Activated T-cell treated with anti-CD3 and anti-CD28 coated beads for 48 hours (primary cell): ENCODE measurements at places on chromosomes 2 and 18.

- DNase-seq, result no peak
These were observed 2.3 kb upstream of the MAB21L4 start for GRCh38 chr2:240898108-240898730.

DNA sequence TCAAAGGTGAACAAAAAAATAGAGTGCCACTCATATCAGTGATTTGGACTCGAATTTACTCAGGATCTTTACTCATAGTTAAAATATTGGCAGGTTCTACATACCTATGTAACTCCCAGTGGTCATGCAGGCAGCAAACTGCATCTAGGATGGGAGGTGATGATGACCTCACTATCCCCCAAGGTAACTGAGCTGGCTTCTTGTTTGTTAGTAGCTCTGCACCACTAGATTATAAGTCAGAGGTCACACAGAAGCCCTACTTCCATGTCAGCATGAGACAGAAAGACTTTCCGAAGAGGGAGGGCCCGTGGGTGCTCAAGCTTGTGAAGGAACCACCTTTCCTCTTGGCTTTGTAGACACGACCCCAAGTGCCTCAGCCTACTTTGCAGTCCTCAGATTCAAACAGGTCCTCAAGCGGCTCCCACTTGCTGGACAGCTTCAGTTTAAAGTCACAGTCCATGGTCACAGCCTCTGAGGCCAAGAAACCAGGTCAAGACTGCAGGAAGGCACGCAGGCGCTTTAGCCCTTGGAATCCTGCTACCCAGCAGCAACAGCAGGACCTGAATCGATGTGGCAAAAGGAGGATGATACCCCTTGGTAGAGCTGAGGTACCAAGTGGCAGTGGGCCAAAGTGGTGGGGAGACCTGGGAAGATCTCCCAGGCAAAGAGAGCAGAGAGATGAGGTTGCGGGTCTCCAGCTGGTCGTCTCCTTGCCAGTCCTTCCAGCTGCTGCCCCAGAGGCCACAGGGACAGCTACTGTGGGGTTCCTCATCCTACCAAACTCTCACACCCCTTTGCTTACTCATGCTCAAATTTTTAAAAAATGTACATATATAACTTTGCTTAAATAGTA lies 4.3 kb downstream of the NTSR2 start:
- DNase-seq, result no peak

- DNase-seq, result no peak
These were observed 1130.2 kb downstream of the DSC3 start for GRCh38 chr18:29912351-29912750.

DNA sequence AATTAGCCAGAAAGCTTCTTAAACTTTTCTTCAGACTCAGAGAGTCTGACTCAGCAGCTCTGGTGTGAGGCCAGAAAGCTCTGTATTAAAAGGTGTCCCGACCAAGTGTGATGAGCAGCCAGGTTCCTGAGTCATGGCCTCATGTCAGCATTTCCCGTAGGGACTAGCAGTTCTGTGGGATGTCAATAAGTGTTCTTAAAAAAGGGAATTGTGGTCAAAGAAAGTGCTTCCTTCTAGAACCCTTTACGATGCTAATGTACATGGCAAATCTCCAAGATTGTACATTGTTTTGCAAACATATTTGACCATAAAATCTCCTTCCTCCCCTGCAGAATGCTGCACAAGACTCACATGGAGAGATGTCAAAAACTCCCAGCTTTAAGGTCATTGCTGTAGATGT lies 80.1 kb downstream of the PLA2R1 start:
- no peak for DNase-seq

DNA sequence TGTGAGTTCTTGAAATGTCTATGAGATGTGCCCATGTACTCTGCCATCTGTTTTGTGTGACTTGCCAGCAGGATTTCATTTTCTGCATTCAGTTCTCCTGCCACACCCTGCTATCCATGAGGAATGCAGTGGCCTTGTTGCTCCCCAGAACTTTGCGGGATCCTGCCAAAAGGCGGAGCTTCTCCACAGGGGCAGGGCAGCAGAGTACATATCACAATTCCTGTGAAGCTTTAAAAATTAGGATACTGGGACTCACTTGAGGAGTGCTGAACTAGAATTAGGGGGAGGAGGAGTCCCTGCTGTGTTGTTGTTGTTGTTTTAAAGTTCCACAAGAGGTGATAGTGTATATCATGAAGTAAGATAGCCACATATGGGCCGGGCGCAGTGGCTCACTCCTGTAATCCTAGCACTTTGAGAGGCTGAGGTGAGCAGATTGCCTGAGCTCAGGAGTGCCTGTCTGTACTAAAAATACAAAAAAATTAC lies 76.4 kb downstream of the TANC1 start:
- DNase-seq, result no peak

GRCh38 chr2:240269886-240270285 lies 129.4 kb upstream of the OTOS start:
- DNase-seq, result no peak

- DNase-seq, result no peak
These were observed 715.1 kb upstream of the SLC8A1 start for GRCh38 chr2:41167014-41167413.

DNA sequence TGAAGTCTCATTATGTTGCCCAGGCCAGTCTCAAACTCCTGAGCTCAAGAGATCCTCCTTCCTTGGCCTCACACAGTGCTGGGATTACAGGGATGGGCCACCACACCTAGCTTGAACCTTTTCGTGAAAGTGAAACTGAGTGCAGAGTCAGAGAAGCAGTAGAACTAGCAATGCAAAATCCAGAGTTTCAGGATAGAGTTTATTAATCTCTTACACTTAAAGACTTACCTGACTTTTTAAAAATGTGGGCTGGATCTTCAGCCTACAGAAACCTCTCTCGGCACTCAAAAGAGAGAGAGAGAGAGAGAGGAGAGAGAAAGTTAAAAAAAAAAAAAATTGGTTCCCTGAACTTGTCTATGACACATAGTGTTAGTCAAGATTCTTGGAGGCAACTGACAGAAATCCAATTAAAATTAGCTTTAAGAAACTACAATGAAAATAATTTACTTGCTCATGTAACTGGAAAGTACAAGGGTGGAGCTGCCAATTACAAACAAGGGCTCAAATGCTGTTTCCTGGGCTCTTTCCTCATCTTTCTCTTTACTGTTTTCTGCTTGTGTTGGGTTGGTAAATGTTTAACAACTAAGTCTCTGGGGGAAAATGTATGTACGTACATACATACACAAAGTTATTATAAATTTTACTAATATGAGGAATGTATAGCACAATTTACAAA lies 98.1 kb upstream of the CERS6 start:
- DNase-seq, result no peak

DNA sequence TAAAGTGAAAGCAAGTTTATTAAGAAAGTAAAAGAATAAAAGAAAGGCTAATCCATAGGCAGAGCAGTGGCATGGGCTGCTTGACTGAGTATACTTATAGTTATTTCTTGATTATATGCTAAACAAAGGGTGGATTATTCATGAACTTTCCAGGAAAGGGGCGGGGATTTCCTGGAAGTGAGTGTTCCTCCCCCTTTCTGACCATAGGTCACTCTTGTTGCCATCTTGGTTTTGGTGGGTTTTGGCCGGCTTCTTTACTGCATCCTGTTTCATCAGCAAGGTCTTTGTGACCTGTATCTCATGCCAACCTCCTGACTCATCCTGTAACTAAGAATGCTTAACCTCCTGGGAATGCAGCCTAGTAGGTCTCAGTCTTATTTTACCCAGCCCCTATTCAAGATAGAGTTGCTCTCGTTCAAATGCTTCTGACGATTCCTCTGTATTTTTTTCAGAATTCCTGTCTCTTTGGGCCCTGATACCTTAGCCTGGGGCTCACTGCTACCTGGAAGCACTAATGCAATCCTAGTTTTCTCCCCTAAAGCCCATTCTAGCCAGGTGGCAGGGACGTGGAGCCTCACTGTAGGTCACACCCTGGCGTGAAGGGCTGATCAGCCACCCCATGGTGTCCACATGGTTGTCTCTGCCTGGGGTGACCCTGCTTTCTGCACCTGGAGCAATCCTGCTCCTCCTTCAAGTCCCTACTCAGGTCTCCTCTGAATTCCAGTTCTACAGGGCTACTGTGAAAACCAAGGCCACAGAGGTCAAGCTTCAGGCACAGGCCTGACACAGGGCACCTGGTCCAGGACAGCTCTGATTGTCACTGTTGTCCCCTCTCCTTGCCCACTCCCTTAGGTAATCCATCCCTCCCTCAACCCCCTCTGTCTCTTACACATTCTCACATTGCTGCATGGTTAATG lies 6.0 kb upstream of the SLC35F6 start:
- no peak for DNase-seq

- no peak for DNase-seq
These were observed 109.9 kb upstream of the EPC2 start for GRCh38 chr2:148534416-148535204.

DNA sequence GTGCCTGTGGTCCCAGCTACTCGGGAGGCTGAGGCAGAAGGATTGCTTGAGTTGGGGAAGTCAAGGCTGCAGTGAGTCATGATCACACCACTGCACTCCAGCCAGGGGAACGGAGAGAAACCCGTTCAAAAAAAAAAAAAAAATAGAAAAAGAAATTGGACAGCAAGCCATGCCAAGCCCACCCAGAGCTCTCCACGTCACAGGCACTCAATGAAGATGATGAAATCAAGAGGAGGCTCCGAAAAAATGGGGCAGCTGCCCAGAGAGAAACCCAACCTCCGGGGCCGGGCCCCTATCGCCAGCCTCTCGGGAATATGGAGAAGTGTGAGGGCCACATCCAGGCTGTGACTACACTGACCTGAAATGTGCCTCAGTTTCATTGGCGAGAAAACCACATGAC lies 40.0 kb downstream of the BIN1 start:
- no peak for DNase-seq

DNA sequence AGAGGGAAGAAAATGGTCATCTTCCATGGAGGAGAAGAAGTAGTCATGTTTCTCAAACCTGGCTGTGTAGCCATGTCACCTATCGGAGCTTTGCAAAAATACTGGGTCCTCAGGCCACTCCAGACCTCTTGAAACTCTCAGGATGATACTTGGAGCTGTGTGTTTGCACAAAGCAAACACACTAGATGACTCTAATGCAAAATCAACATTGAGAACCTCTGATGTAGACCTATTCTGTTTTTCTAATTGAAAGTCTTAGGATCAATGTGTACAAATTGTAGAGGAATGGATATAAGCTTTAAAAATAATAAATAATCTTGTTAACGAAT lies 444.3 kb downstream of the RND3 start:
- DNase-seq, result no peak

- no peak for DNase-seq
These were observed 65.0 kb downstream of the NOL4 start for GRCh38 chr18:34159691-34160185.

DNA sequence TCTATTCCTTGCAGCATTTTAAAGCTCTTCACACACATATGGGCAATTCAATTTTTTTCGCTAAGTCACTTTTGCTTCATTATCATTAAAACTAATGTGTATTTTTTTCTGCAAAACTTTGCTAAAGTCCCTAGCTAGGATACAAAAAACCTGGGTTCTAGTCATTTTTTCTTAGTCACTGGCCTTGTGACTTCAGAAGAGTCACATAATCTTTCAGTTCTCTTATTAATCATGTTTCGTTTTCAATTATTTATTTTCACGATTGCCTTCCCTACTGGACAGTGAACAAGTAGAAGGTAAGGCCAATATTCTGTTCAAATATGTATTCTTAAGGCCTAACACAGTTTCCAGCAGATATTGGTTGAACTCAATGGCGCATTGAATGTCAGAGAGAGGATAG lies 60.9 kb upstream of the CYRIA start:
- no peak for DNase-seq

DNA sequence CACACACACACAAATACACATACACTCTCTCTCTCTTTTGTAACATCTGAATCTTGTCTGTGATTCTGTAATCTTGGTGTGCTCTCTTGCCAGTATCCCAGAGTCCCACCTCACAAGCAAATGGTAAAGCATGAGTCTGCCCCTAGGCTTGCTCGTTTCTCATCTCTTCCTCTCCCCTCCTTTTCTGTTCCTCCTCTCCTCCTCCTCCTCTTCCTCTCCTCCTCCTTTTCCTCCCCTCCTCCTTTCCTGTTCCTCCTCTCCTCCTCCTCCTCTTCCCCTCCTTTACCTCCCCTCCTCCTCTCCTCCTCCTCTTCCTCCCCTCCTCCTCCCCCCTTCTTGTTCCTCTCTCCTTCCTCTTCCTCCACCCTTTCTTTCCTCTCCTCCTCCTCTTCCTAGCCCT lies 59.0 kb downstream of the TNFRSF11A start:
- DNase-seq, result no peak

DNA sequence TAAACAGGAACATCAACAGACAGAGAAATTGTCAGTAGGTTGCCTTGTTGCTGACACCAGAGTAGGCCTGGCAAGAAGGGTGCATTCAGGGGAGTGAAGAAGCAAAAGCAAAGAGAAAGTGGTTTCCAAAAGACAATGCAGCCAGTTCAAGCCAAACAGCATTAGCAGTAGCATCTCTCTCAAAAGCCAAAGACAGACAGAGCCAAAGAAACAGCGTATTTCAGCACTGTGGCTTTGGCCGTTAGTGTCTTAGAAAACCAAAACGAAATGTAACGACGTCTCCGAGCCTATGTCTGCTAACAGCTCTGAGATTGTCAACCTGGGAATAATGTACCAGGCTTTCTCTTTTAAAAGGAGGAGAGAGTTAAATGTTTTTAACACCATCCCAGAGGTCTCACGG lies 178.6 kb downstream of the NRP2 start:
- no peak for DNase-seq

- no peak for DNase-seq
These were observed 417.1 kb downstream of the HRH4 start for GRCh38 chr18:24877546-24877945.

DNA sequence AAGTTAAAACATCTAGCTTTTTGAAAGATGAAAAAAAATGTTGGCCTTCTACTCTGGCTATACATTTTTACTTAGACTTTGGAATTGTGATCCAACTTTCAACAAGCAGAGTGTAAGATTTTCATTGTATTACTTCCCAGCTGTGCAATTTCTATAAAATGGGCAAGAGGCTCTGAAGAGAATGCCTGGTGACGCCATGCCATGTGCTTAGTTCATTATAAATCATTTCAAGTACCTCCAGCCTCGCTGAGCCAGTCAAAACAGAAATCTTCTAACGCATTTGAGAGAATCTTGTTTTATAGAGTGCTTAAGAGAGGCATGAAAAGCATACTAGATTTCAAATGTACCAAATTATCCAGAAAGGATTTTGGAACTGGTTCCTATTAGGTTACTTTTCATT lies 10.1 kb upstream of the STK17B start:
- DNase-seq, result no peak

DNA sequence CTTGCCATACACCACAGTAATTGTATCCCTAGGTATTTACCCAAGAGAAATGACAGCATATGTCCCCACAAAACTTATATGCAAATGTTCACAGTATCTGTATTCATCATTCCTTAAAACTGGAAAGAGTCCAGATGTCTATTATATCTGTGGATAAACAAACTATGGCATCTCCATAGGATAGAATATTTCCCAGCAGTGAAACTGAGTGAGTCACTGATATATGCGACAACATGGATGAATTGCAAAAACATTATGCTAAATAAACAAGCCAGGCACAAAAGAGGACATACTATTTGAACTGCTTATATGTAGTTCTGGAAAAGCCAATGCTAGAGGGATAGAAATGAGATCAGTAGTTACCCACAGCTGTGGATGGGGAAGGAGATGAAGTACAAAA lies 359.4 kb upstream of the DSEL start:
- no peak for DNase-seq
